ENCODE measurements at places on chromosomes 13 and 19. TPM values are rescaled to one million over a fixed set of nuclear protein-coding genes. Genes with fewer than 3 reads are reported as not detected.

DNA sequence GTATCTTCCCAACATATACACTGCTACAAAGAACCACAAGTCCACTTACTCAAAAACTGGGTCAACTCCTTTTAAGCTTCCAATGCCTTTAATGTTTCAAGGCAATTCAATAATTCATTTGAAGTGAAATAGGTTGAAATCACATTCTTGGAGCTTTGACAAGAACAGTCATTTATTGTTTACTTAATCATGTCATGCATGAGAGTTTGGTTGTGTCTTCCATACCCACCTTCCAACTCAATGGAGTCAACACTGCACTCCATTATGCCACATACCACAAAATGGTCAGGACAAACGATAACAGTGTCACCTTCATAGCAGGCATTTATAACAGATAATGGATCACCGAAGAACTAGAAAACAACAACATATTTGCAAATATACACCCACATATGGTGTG is 506.3 kb downstream of the UQCRFS1 start:
- no peaks in the 10 kb centered on the region for H3K36me3 ChIP-seq
- no peaks in the 10 kb centered on the region for H3K27me3 ChIP-seq
- H3K4me3 ChIP-seq = no peak overlapping the region
- no peak overlapping the region for H3K27ac ChIP-seq
- no peak for DNase-seq

DNA sequence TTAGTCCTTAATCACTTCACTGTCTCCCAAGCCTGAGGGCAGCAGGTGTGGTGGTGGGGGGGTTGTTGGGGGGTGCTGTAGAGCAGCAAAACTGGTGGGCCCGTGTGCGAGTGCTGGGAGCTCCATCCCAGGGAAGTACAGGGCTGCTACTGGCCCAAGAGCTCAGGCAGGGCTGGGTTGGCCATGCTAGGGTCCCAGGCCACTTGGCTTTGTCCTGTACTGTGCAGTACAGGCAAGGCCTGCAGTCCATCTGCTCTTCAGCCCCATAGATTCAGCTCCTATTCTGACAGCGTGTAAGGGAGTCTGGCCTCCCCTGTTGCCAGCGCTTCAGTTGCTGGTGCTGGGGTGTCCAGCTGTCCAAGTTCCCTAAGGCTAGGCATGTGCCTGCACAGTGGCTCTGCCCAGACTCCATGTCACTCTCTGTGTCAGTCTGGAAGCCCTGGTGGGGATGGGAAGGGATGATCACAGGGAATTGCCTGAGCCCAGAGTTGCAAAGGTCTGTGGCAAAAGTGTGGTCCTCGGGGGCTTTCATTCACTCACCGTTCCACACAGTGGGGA is 1261.7 kb downstream of the EFNB2 start:
- no peaks in the 10 kb centered on the region for H3K4me1 ChIP-seq
- no peak overlapping the region for H3K4me3 ChIP-seq
- no peaks in the 10 kb centered on the region for H3K36me3 ChIP-seq

GRCh38 chr19:2798733-2799132 is 13.4 kb downstream of the THOP1 start:
- H3K4me3 ChIP-seq = no peak overlapping the region

- no peak overlapping the region for H3K4me3 ChIP-seq
- no peaks in the 10 kb centered on the region for H3K27me3 ChIP-seq
- H3K4me1 ChIP-seq = peaks cover 15% of the 10 kb centered on the region
- no peak for DNase-seq
- H3K27ac ChIP-seq = no peak overlapping the region
Measured at GRCh38 chr19:16564842-16565241, 7.4 kb downstream of the SLC35E1 start.

DNA sequence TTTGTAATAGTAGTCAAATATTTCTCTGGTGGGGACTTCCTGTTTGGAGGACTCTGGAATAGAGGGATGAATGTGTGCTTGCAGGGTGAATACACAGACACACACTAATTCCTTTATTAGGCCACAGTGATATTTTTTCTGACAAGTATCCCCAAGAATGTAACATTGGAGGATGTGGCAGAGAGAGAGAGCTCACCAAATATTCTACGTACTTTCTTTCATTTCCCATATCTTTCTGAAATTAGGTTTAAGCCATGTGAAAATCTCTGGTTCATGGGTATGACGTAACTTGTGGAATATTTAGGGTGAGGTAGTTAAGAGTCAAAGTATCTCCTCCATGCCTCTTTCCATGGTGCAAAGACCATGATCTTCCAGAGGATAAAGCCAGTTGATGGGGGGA is 463.4 kb downstream of the DIAPH3 start:
- no peak overlapping the region for H3K4me3 ChIP-seq
- H3K4me1 ChIP-seq = peaks cover 76% of the 10 kb centered on the region
- H3K27ac ChIP-seq = peak overlapping the region; percentile 20
- H3K27me3 ChIP-seq = no peaks in the 10 kb centered on the region
- H3K36me3 ChIP-seq = no peaks in the 10 kb centered on the region

DNA sequence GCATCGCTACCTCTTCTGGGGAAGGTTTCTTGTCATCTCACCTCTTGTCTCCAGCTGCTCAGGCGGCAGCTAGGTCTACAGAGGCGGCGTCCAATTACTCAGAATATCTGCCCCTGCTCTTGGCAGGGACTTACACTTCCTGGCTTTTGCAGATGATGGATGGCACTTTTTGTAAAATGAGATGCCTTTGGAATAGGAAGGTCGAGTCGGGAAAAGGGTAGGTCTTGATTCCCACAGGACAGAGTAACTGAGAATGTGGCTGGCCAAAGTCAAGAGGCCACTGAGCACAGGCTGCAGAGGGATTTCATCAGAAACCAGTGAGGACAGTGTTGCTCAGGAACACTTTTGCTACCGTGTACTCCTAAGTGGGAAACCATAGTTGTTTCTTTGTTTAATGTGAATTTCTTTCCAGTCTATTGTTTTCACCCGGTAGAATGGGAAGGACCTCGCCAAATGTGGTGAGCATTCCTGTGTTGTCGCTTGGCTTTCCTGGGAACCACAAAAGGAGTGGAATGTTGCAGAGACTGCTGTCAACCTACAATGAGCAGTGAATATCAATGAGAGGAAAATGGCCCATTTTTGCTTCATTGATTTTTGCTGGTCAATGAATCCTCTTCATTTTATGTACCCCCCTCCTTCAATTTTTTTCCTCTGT is 383.7 kb downstream of the HS6ST3 start:
- no peak overlapping the region for H3K27ac ChIP-seq
- no peak overlapping the region for H3K4me3 ChIP-seq
- no peaks in the 10 kb centered on the region for H3K4me1 ChIP-seq
- no peaks in the 10 kb centered on the region for H3K36me3 ChIP-seq
- no peak for DNase-seq

DNA sequence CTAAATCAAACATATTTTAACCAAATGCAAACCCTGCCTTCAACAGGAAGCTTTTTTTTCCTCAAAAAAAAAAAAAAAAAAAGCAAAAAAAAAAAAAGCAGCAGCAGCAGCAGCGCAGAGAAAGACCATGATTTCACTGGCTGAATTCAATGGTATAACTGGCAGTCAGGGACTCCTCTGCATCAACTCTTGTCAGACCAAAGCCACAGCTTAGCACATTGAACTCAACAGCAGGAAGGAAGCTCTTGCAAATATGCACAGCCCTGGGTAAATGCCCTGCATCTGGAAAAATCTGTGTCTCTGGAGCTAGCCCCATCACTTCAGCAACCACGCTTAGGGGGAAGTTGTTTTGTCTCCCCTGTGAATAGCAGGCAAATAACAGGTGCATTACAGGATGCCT is 17.6 kb upstream of the DHRS12 start:
- no peaks in the 10 kb centered on the region for H3K36me3 ChIP-seq
- no peak for DNase-seq
- no peak overlapping the region for H3K4me3 ChIP-seq

- peaks cover 2% of the 10 kb centered on the region for H3K36me3 ChIP-seq
- H3K4me1 ChIP-seq = no peaks in the 10 kb centered on the region
- DNase-seq = no peak
- H3K27ac ChIP-seq = peak overlapping the region; percentile 61
Measured at GRCh38 chr19:18847549-18848463, 16.0 kb downstream of the UPF1 start.

DNA sequence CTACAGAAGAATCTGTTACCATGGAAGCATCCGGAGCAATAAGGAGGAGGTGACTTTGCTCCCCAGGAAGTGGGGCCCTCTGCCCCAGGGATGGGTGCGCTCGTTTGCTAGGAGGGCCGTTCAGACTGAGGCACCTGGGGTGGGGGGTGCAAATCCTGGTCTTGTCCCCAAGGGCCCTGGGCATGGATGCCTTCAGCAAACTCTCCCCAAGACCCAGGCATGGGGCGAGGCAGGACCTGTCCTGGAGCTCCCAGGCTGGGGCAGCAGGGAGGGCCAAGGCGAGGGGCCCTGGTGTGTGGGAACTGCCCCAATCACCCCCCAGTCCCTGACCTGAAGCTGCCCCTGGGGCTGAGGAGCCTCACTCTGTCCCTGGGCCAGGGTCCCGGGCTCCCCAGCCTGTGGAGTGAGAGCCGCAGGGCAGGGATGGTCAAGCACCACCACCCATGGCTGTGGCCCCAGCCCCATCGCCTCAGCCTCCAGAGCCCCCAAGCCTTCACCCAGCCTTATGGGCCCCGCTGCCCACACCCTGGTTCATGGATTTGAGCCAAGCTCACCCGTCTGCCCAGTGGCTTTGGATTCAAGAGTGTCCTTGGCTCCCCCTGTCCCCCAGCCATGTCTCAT is 240.6 kb upstream of the SGCG start:
- no peak overlapping the region for H3K4me3 ChIP-seq
- no peaks in the 10 kb centered on the region for H3K36me3 ChIP-seq
- H3K27me3 ChIP-seq = no peaks in the 10 kb centered on the region
- DNase-seq = no peak
- H3K4me1 ChIP-seq = no peaks in the 10 kb centered on the region

DNA sequence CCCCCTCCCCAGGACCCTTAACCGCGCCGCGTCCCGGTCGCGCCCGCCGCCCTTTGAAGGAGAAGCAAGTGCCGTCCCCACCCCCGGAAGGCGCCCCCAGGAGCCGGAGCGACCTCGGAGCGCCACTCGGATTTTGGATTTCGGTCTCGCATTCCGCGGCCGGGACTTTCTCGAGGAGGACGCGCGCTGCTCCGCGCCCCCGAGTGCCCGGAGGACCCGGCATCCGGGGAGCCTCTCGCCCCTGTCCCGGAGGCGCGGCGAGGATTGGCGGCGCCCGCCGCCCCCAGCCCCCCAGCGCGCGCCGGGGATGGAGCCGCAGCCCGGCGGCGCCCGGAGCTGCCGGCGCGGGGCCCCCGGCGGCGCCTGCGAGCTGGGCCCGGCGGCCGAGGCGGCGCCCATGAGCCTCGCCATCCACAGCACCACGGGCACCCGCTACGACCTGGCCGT is 1.6 kb downstream of the MIDN start:
- H3K4me1 ChIP-seq = peaks cover 35% of the 10 kb centered on the region
- H3K27me3 ChIP-seq = no peaks in the 10 kb centered on the region
- no peak for DNase-seq
- peak overlapping the region; percentile 62 for H3K4me3 ChIP-seq

DNA sequence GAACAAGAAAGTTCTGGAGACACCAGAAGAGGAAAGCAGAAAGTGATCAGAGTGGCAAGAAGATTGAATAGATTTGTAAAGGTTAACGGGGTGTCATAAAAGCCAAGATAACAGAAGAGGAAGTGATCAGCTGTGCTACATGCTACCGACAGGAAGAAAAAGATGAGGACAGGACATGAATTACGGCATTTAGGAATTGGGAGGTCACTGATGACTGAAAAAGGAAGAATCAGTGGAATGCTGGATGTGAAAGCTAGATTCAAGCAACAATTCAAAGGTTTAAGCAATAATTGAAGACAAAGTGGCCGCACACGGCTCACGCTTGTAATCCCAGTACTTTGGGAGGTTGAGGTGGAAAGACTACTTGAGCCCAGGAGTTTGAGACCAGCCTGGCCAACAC is 15.1 kb downstream of the ZNF160 start:
- no peak for DNase-seq
- H3K4me3 ChIP-seq = no peak overlapping the region
- peaks cover 10% of the 10 kb centered on the region for H3K36me3 ChIP-seq
- H3K27ac ChIP-seq = no peak overlapping the region

GRCh38 chr13:30116379-30116778 is 191.0 kb downstream of the KATNAL1 start:
- H3K4me1 ChIP-seq = peaks cover 25% of the 10 kb centered on the region
- H3K27me3 ChIP-seq = no peaks in the 10 kb centered on the region

- H3K36me3 ChIP-seq = peaks cover 1% of the 10 kb centered on the region
- H3K27ac ChIP-seq = no peak overlapping the region
- no peaks in the 10 kb centered on the region for H3K27me3 ChIP-seq
- no peaks in the 10 kb centered on the region for H3K4me1 ChIP-seq
- no peak for DNase-seq
Measured at GRCh38 chr19:41434450-41434849, 5.3 kb downstream of the DMAC2 start.

- peak overlapping the region; percentile 32 for H3K27ac ChIP-seq
- H3K36me3 ChIP-seq = no peaks in the 10 kb centered on the region
- H3K4me1 ChIP-seq = no peaks in the 10 kb centered on the region
- no peak for DNase-seq
Measured at GRCh38 chr19:10190026-10190425, 4.7 kb downstream of the DNMT1 start.

DNA sequence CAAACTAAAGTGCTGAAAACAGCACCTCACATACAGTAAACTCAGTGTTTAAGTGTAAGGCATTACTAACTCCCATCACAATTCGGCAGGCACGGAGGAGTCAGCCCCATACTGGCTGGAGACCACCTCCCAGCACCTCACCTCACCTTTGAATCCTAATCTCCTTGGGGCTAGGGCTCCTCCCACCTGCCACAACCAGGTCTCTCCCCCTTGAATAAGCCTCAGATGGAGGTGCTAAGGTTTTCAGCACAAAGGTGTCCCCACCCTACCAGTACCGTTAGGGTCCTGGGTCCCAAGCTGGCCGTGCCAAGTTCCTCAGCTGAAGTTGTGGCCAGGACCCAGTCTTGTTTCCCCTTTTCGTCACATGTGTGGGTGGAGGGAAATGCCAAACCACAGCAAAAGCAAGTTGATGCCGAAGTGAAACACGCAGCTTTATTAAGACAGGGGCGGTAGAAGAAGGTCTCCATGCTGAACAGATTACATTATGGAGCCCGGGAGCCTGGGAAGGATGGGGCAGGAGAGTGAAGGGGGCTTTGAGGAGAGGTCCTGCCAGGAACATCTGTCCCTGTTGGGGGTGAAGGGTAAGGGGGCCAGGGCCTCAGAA is at the start of gene IGFLR1:
Gene IGFLR1 (minus strand): TSS at position 332 of the 604 bp plus-strand sequence. CDS start 1,272 bp downstream, outside the sequence.
- peak within 1 kb of the TSS; percentile 58 for H3K4me3 ChIP-seq
- H3K27ac ChIP-seq = peak within 1 kb of the TSS; percentile 87
- peaks cover 8% of the 10 kb centered on the region for H3K4me1 ChIP-seq
- no peak for DNase-seq
- H3K36me3 ChIP-seq = peaks cover 6% of the 10 kb centered on the region

C19orf85 gene
- total RNA-seq = not detected

ERICH4 gene
- not detected for total RNA-seq

EFNB2 gene
- total RNA-seq = 80.4 TPM

KLK14 gene
- not detected for total RNA-seq
